Karpas-422 (cell line): ENCODE measurements at places on chromosomes 4 and X.

DNA sequence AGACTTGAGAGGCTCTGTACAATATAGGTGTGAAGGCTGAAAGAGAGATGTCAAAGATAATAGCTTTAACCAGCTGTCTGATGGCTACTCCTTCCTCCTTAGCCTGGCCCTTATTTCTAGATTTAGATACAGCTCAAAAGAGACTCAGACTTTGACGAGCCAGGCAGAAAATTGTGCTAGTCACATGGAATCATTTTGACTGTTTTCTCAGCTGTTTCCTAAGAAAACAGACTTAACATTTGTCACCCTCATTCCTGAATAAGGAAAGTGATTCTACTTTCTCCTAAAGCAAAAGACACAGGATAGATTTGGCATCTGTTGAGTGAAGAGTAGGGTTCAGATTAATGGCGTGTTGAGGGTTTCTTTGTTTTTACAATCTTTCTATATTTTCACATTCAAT, 340.7 kb downstream of the DHX15 start:
- no peak for DNase-seq

DNA sequence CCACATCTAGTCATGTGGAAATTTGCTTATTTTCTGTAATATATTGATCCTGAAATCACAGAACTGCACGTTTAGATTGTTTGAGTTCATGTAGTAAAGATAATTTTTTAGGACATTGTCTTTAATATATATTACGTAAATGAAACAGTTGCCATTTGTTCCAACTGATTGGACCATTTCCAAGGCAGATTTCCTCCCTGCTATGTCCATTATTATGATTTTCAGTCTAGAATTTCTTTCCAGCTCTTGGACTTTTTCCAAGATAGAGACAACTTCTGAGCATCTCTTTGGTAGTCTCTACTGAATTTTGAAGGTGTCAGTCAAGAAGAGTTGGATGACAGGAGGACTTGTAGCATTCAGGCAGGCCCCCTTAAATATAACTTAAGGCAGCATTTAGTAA, 94.6 kb downstream of the STIM2 start:
- no peak for DNase-seq

- no peak for DNase-seq
Observed at GRCh38 chr4:153652051-153652784, 31.9 kb upstream of the TLR2 start.

DNA sequence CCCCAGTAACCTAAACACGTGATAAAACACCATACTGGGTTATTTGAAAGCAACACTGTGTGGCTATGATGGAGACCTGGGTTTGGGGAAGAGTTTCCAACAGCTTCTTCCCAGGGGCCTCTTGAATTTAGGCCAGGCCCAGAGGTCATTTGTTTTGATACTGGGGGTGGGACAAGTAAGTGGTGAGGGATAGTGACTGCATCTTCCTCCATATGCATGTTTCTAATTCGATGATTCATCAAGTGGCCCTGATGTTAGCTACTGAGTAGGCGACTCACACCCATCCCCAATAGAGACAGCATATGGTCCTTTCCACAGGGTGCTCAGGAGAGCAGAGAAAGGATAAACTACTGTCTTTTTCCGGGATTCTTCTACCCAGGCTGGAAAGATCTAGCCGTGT, 2.7 kb downstream of the NDP start:
- no peak for DNase-seq

DNA sequence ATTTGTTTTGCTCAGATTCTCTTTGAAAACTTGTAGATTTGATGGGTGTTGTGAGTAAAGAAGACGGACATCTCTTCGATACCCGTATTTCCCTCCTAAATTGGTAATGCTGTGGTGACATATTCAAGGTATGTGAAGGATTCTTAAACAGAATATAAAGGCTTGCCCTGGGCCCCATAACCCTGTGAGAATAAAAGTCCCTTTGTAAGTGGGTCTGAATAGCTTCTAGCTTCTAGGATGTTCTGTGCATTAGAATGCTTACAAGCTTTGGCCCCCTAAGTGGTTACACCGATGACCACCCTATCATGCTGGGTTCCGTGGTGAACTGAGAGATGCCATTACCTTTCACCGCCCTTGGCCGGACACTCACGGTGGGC, 574 bp upstream of the MOB1B start:
- peak; percentile 63 for DNase-seq

DNA sequence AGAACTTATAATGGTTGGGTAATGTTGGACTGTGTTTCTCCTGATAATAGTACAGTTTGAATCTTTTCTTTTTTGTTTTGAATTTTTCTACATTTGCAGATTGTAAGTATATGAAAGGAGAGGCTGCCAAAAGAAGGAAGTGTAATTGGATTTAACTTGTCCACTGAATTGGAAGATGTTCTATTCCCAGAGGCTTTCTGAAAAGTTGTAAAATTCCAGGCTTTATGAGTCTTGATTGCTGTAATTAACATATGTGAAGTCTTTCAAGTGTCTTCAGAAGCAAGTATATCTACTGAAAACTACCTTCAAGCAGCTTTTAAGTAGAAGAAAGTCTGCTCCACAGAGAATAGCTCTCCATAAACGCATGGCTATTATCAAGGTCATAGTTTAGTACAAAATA, 2456.4 kb downstream of the PCDH7 start:
- DNase-seq, result no peak

DNA sequence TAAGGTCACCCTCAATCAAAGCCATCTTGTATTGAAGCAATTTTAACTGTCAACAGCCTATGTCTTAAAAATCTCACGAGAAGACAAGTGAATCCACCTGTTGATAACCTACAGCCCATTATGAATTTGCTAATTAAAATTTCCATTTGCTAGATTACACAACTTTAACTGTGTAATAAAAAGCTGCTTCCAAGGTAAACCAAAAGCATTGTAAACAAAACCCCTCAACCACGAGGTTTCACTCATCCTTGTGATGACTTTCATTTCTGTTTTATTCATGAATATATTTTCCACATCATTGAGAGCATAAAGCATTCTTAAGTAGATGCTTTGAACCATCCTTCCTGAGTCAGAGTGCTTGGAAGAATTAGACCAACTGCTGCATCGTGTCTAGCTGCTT, 217.5 kb upstream of the GYPA start:
- DNase-seq, result no peak

GRCh38 chr4:102141842-102142241, 203.4 kb downstream of the SLC39A8 start:
- DNase-seq, result no peak

- DNase-seq, result peak; percentile 78
Observed at GRCh38 chrX:63275127-63275526, 76.0 kb downstream of the SPIN4 start.

DNA sequence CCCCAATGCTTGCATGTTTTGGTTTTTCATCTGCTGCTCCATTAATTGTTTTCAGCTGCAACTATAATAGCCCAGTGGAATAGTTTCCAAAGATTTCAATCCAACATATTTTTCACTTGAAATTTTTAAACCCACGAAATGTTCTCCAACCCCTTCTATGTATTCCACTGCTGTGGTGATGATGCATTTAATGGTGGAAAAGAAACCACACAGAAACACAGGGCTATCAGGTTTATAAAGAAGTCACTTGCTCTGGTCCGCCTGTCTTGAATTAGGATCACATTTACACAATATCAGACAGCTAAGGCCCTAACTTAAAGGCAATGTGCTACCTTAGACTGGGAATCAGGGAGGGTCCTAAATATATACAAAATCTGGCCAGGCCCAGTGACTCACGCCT, 35.0 kb downstream of the OPHN1 start:
- no peak for DNase-seq

DNA sequence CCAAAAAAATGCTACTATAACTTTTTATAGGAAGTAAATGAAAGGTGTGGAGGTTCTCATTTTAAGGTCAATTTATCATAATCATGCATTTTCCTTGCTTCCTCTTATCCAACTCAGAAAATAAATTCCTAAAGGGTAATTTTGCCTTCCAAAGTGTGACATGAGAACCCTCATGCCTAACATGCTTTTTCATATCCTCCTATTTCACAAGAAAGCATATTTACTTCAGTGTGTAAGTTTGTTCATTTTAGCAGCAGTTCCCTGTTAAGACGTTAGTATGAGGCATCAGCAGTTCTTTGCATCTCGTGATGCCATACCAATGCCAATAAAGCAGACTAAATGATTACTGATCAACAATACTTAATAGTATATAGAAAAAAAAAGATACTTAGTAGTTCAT, 18.4 kb downstream of the WDFY3 start:
- DNase-seq, result no peak

DNA sequence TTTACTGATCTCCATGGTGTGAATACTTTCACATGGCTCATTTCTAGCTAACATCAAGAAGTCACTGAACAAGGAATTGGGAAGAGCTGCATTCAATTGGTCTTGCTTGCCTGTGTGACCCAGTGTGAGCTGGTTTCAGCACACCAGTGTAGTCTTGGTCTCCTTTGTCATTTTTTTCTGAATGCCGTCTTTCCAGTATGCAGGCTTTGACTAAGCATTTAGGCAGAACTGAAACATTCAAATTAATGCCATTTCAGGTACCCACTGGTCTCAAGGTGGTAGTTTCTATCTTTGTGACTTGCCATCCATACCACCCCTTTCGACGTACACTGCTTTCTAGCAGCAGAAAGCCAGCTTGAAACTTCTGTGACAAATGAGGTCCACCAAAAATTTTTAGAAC, 550.5 kb upstream of the BOD1L1 start:
- DNase-seq, result no peak

- no peak for DNase-seq
Observed at GRCh38 chr4:22515888-22516541, at the start of gene ADGRA3. Gene ADGRA3 (minus strand): TSS chr4:22516066. CDS start chr4:22515784, 282 bp downstream.

GRCh38 chr4:148065075-148065474, 333.2 kb downstream of the ARHGAP10 start:
- no peak for DNase-seq

GRCh38 chr4:98899277-98899676, 29.7 kb downstream of the EIF4E start:
- no peak for DNase-seq

GRCh38 chrX:131322651-131323050, 33.5 kb upstream of the IGSF1 start:
- no peak for DNase-seq

- no peak for DNase-seq
Observed at GRCh38 chr4:114028071-114028470, 48.6 kb upstream of the ARSJ start.

DNA sequence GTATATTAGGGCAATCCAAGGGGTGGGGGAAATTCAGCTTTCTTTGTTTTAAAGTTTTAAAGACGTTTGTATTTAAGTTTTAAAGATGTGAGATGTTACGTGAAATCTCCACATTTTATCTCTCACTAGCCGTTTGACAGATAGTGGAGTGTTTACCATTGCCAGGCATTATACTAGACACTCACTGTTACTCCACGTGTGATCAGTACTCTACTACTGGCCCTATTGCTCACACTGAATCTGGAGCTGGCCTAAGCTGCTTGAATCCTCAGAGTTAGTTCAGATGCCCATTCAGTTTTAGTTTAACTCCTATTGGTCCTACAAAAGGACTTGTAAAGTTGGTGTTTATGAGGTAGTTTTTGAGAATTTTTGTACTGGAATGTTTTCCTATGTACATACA, 4.5 kb downstream of the ADAD1 start:
- DNase-seq, result no peak

- no peak for DNase-seq
Observed at GRCh38 chrX:63101879-63102620, 249.1 kb downstream of the SPIN4 start.

- DNase-seq, result no peak
Observed at GRCh38 chr4:140353786-140354185, 19.7 kb upstream of the SCOC start.

DNA sequence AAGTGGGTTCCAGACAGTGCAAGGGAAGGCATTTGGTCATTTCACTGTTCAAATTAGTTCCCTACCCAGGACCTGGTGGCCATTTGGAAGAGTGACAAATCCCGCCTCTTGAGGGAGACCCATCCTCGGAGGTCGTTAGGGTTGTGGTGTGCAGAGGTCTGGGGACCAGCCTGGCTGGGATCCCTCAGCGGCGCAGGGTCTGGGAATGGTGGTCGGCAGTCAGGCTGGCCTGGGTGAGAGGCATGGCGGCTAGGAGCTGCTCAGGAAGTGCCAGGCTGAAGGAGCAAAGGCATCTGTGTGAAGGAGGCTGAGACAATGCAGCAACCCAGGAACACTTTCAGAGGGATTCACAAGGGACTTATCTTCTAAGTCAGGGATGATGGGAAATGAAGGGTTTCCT, 6.7 kb downstream of the NLGN3 start:
- no peak for DNase-seq

- DNase-seq, result no peak
Observed at GRCh38 chr4:14888790-14889572, 113.3 kb upstream of the CPEB2 start.

DNA sequence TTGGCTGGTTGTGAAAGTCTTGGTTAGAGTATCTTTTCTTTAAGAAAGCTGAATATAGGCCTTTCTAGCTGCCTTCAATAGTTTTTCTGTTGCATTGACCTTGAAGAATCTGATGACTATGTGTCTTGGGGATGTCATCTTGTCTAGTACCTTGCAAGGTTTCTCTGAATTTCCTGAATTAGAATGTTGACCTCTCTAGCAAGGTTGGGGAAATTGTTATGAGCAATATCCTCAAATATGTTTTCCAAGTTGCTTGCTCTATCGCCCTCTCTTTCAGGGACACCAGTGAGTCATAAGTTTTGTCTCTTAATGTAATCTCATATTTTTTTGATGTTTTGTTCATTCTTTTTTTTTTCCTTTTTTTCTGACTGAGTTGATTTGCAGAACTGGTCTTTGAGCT, 194.7 kb downstream of the RAB28 start:
- DNase-seq, result no peak

- no peak for DNase-seq
Observed at GRCh38 chr4:121875652-121876051, 5.4 kb upstream of the BBS7 start.

DNA sequence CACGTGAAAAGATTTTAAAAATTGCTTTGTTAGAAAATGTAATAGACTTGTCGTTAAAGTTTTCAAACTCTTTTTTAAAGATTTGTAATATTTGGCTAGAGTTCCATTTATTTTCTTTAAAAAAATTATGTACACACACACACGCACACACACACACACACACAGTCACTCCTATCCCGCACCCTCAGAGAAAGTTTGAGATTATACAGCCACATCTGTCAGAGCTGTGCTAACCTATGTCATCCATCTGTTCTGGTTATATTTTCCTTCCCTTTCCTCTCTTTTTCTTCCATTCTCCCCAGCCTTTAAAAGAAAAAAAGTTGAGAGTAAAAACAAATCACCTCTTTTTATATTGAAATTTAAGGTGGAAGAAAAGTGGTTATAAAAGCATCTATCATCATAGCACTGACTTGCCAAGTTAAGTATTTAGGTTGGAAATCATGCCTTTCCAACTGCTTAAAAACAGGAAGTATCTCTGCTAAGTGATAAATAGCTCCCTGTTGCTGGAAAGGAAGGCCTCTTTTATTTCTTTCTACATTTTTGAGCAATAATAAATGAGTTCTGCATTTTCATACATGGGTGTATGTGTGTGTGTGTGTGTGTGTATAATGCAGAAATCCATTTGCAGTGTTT, 163.3 kb upstream of the SPRY1 start:
- no peak for DNase-seq

DNA sequence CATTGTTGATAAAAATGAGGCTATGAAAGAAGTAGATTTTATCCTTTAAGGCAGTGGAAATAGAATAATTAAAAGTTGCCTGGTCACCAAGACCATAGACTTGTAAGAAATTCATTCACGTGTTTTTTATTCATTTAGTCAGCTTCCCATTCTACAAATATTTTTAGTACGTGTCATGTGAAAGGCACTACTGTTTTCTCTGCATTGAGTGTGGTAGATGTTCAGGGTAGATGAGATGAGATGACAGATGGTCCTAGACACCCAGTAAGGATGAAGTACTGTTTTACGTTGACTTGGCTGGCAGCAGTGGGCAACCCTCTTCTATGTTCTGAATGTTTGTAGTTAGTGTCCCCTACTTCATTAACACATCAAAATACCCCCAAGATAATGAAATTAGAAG, 228.1 kb downstream of the ARHGAP24 start:
- DNase-seq, result no peak
